ENCODE measurements at places on chromosomes 3 and 15.

- no peak for DNase-seq
Measured at GRCh38 chr15:72227720-72228119, 3.3 kb downstream of the PKM start.

DNA sequence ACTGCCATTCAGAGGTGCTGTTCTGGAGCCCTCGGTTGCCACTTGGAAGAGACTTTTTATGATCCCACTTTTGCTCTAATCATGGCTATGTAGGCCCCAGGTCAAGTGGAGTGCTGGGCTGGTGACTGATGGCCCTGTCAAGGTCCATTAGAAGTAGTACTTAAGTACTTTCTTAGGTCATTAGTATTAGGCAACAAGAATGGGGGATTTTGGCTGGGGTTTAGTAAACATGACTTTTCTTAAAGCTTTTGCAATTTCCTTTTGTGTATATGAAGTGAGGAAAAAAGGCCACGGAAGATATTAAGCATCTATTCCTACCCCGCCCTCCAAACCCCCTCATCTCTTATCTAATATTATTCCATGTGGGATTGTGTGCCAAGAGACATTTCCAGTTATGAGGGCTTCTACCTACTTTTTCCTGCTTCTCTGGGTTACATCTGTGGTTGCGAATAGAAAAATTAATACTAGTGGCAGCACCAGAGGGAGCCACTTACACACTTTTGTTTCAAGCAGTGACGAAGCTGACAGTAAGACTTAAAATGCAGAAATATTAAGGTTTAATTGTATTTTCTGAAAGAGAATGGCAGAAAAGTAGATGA lies 13.9 kb downstream of the NLGN1 start:
- no peak for DNase-seq

DNA sequence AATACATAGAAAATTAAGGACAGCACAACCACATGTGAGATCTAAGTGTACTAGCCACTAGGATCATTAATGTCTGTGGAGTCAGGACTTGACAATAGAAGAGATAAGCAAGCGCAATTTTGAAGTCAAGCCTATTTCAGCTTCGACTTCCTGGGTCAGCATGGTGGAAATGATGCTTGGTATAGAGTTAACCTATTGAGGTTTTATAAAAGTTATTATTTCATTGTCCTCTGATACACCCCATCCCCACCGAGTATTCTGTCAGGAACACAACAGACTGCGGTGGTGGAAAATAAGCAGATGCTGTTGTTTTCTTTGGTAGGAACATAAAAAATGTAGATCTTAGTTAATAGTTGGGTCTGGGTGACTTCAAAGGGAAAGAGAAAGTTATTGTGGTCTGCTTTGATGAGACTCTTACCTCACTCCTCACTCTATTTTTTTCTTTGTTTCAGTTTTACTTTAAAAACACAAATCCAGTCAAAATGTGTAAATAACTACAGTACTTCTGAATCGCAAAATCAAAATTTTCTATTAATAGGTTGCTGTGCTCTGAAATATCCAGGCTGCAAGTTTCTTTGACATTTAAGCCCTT lies 82.1 kb downstream of the IL5RA start:
- no peak for DNase-seq

- no peak for DNase-seq
Measured at GRCh38 chr15:99145778-99146177, 40.9 kb downstream of the SYNM start.

GRCh38 chr3:150840802-150841515 lies 64.3 kb downstream of the MINDY4B start:
- no peak for DNase-seq

GRCh38 chr15:32683906-32684584 lies 33.8 kb upstream of the GREM1 start:
- DNase-seq, result no peak

DNA sequence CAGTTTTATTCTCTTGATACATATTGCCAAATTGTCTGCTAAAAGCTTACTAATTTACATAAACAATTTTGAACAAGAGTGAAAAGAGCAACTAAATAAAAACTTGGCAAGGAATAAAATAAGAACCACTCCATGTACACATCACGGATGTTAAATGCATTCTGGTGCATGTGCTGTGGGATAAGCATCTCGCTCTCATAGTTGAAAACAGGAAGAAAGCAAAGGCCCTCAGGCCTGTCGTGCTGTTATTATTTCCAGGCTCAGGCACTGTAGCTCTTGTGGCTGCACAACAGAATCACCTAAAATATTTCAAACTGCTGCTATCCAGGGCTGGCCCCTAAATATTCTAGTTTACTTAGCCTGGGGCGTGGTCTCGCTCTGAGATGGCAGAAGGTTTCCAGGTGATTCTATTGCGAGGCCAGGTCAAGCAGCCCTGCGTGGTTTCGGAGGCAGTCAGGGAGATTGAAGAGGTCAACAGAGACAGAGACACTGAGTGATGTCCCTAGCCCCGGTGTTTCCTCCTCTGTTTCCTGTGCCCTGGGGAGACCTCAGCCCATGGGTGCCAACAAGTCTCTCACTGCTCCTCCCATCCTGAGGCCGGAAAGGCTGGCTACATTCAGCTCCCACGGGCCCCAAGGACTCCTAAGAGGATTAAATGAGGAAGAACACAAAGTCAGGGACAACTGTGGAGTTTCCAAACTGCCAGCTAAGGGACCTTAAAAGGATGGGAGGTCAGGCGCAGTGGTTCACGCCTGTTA lies 18.2 kb upstream of the PDIA5 start:
- DNase-seq, result no peak

- no peak for DNase-seq
Measured at GRCh38 chr3:124775877-124776276, 45.6 kb downstream of the UMPS start.

DNA sequence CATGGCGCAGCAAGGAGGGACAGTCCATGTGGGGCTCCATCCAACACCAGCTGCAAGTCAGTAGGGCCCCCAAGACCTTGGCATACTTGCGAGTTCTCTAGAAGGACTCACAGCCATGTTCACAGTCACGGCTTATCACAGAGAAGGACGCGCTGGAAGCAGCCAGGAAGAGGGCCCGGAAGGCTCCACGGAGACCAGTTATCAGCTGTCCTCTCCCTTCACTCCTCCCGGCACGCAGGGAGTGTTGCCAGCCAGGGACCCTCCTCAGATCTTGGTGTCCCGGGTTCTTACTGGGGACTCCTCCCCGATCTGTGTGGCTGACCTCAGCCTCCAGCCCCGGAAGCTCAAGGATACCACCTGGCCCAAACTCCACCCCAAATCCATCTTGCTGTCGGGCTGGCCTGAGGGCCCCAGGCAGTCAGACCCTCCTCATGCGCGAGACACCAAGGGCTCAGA lies 68.0 kb downstream of the SLTM start:
- DNase-seq, result no peak

- no peak for DNase-seq
Measured at GRCh38 chr15:68098465-68098864, 44.4 kb downstream of the PIAS1 start.

DNA sequence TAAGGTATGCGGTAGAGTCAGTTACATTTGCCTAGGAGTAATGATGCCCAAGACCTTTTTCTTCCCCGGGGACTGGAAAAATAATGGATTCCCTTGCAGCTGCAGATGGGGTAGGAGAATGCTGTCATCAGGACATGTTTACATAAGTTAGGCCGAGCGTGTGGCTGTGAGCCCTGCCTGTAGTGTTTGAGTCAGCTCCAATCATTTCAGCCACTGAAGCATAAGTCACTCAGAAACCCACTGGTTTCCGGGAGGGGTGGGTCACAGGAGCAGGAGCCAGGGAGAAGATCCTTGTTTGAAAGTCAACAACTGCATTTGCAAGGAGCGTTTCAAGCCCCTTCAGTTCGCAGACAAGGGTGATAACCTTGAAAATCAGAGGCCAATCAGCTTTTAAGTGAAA lies 562.3 kb downstream of the MCTP2 start:
- DNase-seq, result no peak

- no peak for DNase-seq
Measured at GRCh38 chr3:169838511-169839030, 25.9 kb upstream of the LRRC34 start.

DNA sequence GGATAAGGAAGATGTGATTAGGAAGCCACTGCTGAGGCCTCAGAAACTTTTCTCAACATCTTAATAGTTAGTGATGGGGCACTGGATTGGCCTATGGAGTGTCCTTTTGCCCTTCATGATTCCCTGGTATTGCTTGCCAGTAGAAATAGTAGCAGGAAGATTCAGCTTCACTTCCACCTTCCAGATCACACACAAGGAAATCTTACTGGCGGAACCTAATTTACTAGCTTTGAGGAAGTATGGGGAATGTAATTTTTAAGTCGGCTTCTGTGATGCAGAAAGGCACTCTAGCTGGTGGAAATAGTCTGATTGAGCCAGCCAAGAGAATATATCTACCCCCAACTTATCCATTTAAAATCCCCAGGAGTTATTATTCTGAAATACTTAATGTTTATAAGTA lies 46.5 kb downstream of the LPP start:
- DNase-seq, result no peak

GRCh38 chr3:18649666-18650363 lies 224.7 kb upstream of the SATB1 start:
- no peak for DNase-seq

GRCh38 chr3:55014081-55014480 lies 86.2 kb upstream of the LRTM1 start:
- no peak for DNase-seq

- no peak for DNase-seq
Measured at GRCh38 chr3:38907426-38907825, 91.4 kb upstream of the SCN10A start.

DNA sequence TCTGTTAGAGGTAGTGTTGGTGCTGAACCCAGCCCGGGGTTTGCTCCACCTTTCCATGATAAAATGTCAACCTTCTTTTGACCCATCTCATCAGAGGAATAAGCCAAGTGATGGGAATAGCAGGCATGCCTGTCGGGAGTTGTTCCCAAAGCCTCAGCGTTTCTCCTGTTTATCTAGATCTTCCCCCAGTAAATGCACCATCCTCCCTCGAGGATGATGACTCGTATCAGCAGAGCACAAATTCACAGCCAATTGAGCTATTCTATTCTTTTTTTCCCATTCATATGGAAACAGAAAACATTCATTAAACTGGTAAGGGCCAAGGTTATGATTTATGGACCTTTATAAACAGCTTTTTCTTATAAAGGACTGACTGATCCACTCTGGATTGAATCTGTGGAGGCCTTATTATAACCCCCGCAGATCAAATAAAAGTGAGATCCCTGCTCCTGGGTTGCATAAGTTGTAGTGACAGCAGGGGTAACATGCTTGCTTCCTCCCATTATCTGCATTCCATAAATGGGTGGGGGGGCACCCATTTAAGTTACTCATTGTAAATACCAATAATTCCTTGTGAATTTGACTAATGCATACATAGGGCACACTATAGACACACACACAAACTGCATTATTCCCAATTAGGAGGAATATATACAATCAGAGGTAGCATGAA lies 207.3 kb downstream of the PLCL2 start:
- no peak for DNase-seq

GRCh38 chr3:193452338-193452737 lies 73.8 kb upstream of the ATP13A5 start:
- DNase-seq, result no peak

DNA sequence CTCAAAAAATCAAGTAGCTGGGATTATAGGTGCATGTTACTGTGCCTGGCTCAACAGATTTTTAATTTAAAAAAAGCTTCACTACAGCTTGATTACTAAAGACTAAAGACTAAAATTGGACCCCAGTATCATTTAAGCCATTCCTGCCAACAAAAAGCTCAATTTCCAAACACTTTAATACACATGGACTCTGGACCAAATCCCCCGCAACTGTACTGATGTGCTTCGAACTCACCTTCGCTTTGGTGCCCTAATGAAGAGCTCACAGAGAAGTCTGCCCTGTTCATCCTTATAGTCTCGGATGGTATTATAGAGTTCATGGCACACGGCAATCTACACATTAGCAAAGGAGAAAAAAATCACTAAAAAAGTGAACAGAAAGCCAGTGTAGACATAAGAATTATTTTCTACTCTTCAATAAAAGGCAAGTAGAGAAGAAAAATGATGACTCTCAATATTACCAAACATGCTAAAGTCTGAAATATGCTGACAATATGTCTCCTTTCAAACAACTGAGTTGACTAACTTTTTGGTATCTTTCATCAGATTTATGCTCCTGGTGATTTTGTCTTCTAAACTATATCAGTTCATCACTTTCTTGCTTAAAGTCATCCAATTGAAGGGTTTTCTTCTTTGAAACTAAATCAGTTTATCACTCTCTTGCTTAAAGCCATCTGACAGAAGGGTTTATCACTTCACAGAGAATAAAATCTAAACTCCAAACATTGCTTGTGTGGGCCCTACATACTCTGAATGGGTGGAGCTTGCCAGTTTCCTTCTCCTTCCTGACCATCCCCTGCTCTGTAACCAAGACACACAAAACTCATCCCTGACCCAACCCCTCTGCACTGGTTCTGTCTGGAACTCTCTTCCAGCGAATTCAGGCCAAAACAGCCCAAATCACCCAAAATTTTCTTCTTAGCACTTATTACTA lies 7.2 kb downstream of the PBRM1 start:
- DNase-seq, result no peak

GRCh38 chr15:78207641-78208340 lies 26.6 kb downstream of the ACSBG1 start:
- DNase-seq, result no peak

DNA sequence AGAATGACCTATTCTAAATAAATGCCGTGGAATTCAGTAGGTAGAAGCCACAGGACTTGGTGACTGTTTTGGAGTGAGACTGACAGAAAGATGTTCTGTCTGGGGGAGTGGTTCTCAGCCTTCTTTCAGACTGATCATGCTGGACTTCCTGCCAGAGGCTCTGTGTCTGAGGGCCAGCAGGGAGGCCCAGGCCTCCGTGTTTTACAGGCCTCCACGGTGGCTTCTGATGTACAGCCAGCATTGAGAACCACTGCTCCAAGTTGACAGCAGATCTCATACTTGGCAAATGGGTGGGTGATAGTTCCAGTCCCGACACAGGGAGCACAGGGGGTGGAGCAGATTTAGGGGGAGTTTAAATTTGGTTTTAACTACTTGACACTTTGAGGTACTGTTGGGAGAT lies 6.7 kb upstream of the PIGZ start:
- DNase-seq, result no peak

DNA sequence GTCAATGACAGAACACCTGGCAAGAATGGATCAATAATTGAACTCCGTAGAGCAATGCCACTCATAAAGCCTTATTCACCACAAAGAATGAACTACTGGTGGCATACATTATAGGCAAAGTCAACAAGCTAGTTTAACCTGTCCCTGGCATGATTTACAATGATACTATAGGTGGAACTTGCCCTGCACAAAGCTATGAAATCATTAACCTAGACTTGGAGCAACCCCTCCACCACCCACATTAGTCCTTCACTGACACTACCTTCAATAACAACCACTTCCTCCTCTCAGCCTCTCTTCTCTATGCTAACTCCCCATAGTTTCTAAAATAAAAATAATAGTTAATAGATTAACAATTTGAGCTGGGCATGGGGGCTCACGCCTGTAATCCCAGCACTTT lies 54.4 kb downstream of the ACAP2 start:
- DNase-seq, result no peak
